ENCODE measurements at places on chromosomes 6 and 20.

DNA sequence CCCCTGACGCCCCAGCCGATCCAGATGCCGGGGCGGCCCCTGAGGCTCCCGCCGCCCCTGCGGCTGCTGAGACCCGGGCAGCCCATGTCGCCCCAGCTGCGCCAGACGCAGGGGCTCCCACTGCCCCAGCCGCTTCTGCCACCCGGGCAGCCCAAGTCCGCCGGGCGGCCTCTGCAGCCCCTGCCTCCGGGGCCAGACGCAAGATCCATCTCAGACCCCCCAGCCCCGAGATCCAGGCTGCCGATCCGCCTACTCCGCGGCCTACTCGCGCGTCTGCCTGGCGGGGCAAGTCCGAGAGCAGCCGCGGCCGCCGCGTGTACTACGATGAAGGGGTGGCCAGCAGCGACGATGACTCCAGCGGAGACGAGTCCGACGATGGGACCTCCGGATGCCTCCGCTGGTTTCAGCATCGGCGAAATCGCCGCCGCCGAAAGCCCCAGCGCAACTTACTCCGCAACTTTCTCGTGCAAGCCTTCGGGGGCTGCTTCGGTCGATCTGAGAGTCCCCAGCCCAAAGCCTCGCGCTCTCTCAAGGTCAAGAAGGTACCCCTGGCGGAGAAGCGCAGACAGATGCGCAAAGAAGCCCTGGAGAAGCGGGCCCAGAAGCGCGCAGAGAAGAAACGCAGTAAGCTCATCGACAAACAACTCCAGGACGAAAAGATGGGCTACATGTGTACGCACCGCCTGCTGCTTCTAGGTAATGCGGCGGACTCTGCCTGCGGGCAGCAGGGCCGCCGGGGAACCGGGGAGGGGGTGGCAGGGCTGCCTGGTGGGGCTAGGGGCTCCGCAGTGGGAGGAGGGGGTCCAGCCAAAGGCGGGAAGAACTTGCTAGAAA lies 2.3 kb downstream of the GNAS start:
- DNase-seq: no peak

DNA sequence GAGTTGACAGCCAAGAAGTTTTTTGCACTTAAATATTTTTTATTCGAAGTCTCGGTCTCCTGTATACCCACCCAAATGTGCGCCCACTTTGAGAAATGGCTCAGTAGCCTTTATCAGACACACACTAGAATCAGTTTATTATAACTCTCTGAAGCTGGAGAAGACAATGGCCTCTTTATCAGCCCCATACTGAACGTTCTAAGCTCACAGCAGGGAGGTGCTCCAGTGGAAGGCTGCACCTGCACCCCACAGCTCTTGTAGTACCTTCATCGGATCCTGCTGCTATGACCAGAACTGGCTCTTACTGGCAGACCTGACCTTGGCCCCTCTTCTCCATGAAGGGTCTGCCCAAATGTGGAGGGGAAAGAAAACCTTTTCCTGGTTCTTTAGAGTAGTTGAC lies 165.0 kb upstream of the SCGN start:
- DNase-seq: no peak

GRCh38 chr6:1498491-1499113 lies 109.2 kb downstream of the FOXF2 start:
- no peak for DNase-seq

DNA sequence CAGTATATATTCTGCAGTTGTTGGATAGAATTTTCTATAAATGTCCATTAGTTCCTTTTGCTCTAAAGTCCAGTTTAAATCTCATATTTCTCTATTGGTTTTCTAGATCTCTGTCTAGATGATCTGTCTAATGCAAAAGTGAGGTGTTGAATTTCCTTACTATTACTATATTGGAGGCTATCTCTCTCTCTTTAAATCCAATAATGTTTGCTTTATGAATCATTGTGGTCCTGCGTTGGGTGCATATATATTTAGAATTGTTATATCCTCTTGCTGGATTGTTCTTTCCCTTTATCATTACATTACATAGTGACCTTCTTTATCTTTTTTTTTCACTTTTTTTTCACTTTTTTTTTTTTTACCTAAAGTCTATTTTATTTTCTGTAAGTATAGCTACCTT lies 208.5 kb upstream of the ASCC3 start:
- no peak for DNase-seq

DNA sequence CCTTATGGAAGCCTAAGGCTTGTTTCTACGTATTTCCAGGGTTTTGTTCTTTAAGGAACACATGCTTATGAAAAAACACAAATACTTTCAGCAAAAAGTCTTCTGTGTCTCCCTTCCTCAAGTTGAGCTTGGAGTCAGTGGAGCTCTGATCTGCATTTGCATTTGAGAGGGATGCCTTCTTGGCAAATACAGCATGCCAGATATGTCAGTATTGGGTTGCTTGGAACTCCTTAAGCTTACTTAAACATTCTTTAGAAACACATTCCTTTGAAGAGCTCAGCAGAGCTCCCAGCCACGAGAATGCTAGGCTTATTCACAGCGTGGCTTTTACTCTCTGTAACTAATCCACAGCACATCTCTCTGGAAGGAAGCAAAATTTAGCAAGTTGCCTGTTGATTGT lies 68.3 kb downstream of the ANKRD6 start:
- DNase-seq: no peak

GRCh38 chr6:122392564-122393350 lies 6.7 kb upstream of the HSF2 start:
- DNase-seq: no peak

DNA sequence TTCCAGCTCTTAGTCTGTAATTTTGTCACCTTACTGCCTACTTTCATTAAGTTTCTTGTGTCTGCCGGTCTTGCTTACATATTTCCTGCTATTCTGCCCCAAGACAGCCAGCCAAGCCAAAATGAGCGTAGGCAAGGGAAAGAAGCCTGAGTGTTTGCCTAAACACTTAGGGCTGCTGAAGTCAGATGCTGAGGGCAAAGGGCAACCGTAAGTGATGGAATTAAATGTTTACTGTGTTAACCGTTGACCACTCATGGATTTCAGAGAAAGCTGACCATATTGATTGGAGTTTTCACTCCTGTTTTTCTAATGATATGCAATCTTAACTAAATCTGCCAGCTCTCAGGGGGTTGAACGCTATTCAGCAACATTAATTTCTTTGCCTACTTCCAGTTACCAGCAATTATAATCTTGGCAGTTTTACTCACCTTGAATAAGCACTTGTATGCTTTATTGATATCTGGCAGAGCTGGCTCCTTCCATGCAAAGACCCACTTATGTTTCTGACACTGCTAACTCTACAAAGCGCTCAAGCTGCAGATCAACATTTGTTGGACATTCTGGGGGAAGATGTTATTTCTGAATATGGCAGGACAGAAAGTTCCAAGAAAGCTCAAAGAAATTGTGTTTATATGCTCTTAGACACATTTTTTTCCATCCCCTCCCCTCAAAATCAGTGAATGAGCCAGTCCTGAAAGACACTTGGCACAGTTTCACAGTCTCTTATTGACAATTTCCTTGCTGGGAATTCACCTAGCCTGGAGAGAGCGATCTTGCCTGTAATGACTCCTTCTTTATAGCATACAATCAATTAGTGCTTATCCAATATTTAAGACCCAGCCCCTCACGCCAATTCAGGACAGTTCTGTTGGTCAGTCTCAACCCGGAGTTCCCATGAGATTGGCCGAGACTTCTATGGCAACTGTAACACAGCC lies 183.8 kb downstream of the PLCB1 start:
- no peak for DNase-seq

DNA sequence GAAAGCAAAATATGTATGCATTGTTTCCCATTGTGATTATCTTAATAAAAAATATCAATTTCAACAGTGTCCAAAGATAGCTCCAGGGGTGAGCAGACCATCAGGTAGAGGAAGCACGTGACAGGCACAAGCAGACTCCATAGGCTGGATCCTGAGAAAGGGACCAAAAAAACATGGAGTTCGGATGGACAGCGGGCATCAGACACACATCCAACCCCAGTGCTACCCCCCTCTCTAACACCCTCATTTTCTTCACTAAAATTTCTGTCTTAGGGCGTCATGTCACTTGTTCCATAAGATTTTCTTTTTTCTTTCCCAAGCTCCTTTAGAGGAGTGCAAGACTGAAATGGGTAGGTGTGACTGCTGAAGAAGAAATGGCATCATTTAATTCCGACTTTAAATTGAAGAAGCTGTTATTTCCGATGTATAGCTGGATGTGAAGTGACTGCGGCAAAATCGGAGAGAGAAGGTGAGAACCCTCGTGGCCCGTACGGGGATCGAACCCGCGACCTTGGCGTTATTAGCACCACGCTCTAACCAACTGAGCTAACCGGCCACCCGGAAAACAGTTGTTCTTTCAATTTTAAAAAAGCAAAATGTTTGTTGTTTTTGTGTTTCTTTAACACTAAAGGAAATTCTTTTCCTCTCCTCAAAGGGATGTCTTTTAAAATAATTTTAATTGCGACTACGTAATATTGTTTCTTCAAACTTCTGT lies 10.3 kb upstream of the PRSS16 start:
- DNase-seq: no peak

GRCh38 chr20:57748601-57749130 lies 38.9 kb upstream of the PMEPA1 start:
- DNase-seq: peak; percentile 5

GRCh38 chr20:4869290-4870193 lies 131.8 kb downstream of the SLC23A2 start:
- DNase-seq: no peak

DNA sequence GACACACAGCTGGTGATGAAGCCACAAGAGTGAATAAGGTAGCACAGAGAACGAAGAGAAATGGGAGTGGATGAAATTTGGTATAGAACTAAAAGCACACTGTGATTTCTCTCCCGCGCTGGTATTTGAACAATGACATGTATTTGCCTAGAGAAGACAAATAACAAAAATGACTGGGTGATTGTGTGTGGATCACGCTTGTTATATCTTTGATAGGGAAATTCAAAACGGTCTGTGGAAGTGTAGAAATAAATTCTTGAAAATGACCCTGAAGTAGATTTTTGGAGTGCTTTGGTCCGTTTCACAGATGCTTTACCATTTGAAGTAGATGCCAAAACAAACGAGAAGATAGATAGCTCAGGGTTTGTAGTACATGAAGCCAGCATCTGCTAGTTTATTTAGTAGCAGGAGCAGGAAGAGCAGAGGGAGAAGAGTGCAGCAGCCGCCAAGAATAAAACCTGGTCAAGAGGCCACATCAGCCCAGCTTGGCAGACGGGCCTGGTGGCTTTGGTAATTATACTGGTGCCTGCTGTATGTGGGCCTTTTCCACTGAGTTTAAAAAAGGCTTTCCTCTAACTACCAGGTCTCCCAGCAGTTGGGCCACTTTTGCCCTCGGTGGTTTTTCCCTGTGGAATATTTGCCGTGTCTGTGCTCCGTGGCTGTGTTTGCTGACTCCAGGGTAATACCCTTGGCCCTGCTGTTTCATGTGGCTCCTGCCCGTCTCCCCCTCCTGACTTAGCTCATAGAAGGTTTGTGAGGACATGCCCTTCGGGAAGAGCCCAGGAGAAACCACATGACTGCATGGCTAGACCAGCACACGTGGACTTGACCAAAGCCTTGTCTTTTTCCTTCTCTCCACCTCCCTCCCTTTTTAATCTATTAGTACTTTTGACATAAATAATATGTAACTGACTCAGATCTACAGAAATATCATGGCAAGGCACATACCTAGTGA lies 294.0 kb downstream of the SOX4 start:
- peak; percentile 24 for DNase-seq

GRCh38 chr6:658244-658643 lies 1.3 kb upstream of the HUS1B start:
- DNase-seq: no peak

DNA sequence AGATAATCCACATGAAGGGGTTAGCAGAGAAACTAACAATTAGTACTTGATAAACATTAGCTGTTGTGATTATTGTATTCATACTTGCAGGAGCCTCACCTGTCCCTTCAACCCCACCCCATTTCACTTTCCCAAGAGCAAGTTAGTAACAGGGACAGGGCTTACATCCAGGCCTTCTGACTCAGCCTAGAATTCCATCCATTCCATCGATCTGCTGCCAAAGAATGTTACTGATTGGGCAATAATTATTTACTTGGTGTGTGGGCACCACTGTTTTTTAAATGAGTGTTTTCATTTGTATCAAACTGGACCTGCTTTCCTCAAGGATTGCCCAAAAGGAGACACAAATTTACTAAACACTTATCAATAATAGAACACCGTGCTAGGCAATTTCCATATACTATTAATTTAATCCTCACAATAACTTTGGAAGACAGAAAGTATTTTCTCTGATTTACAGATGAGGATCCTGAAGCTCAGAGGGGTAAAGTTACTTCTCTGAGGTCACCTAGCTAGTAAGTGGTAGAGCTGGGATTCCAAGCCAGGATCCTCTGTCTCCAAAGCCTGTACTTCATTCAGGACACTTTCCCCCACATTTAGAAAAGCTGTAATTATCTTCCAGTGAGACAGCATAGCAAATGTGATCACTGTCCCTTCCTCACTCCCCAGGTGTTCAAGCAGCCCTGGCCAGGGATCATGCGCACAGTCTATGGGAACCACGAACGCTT lies 32.8 kb downstream of the GSS start:
- DNase-seq: no peak

DNA sequence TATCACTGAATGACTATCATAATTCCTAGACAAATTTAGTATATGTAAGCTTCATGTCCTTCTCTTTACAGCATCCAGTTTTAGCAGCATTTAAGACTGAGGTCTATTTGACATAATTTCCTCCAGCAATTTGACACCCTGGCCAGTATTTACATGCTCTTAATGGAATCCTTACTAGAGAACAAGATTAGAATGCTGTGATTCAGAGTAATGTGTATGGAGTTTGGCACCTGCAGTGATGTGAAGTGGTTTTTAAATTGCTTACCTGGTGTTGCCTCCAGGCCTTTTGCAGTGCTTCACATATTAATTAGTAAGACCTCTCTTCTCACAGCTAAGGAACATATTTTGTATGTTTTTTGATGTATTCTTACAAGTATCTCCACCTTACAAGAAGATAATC lies 9.8 kb downstream of the NKX2-4 start:
- DNase-seq: peak; percentile 80

DNA sequence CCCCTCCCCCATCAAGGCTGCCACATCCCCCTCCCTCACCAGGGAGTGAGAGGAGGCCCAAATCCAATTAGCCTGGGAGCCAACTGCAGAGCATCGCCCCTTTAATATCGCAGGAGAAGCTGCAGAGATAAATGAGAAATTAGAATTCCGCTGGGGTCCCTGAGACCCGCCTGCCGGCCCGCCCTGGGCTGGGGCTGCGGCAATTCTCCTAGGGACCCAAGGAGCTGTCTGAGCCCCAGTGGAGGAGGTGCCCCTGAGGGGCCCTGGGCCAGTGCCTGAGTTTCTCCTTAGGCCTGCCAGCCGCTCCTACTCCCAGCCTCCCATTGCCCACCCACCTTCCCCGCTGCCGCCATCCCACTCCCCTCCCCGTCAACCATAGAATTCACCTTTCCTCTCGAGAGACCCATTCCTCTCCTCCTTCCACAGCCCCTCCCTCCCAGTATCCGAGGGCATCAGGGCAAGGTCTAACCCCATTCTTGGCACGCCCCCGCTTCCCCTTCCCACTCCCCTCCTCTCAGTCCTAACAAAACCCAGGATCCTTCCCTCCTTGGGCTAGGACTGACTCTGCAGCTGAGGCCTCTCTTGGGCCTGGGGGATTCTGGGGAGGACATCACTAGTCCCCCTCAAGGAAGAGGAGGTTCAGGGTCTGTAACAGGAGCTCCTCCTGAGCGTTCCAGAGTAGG lies 20.0 kb upstream of the CDH22 start:
- no peak for DNase-seq

- no peak for DNase-seq
These were observed 17.0 kb downstream of the AKIRIN2 start for GRCh38 chr6:87684895-87685654.
